Karpas-422 (cell line): ENCODE measurements at places on chromosomes 2 and 18.

DNA sequence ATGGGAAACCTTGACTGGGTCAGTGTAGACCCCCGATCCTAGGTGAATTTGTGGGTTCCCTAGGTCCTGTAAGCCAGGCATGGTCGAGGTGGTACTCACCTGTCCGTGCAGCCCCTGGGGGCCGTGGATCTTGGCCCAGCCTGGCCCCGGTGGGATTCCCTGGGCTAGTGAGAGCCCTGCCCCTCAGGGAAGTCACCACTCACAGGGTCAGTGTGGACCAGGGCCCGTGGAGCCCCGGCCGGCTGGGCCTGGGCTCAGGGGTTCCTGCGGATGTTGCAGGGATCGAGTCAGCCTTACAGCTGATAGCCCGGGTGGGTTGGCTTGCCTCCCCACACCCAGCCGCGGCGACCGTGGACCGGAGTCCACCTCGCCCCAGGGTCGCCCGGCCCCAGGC, 528 bp downstream of the ATG9A start:
- no peak for DNase-seq

- DNase-seq, result no peak
These were observed 158.0 kb upstream of the TWIST2 start for GRCh38 chr2:238689871-238690389.

DNA sequence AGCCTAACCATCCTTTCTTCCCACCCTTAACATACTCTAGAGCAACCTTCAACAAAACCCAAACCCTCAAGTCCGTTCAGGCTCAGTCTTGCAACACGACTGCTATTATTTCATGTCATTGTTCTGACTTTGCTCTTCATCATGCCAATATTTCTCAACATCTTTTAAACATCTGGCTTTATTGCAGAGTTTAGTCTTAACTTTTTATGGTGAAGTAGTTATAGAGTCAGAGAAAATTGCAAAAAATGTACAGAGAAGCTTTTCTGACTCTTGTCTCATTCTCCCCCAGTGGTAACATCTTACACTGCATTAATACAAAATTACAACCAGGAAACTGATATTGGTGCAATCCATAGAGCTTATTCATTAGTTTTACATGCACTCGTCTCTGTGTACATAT, 3.9 kb downstream of the MARCO start:
- no peak for DNase-seq

GRCh38 chr2:191844706-191845105, 2.2 kb downstream of the CAVIN2 start:
- no peak for DNase-seq

- DNase-seq, result no peak
These were observed 248.8 kb upstream of the SLC39A10 start for GRCh38 chr2:195408196-195408595.

DNA sequence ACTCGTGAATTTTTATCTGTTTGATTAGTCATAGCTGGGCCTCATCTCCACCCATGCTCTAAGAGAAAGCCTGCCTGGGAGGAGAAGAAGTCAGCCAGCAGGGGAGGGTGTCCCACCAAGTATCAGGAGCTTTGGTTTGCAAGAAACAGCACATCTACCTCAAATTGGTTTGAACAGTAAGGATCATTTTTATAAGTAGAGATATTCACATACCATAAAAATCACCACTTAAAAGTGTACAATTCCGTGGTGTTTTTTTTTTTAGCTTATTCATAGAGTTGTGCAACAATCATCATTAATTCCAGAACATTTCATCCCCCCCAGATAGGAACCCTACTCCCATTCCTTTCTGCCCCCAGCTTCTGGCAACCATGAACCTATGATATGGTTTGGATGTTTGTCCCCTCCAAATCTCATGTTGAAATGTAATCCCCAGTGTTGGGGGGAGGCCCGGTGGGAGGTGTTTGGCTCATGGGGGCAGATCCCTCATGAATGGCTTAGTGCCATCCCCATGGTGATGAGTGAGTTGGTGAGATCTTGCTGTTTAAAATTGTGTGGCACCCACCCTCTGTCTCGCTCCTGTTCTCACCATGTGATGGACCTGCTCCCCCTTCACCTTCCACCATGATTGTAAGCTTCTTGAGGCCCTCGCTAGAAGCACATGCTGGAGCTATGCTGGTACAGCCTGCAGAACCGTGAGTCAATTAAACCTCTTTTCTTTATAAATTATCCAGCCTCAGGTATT, 36.2 kb upstream of the HS6ST1 start:
- no peak for DNase-seq

DNA sequence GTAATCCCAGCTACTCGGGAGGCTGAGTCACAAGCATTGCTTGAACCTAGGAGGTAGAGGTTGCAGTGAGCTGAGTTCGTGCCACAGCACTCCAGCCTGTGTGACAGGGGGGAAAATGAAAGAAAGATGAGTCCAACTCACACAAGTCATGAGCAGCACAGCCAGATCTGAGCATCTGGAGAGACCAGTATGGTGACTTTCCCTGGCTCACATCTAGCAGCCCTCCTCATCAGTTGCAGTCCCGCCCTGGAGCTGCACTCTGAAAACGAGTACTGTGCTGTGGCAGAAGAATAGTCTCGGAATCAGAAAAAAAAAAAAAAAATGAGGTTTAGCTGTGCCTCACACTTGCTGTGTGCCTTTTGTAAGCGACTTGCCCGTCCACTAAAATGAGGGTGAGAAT, 74.4 kb upstream of the TRIB2 start:
- no peak for DNase-seq

GRCh38 chr2:129400826-129401225, 578.6 kb upstream of the RAB6C start:
- DNase-seq, result no peak

DNA sequence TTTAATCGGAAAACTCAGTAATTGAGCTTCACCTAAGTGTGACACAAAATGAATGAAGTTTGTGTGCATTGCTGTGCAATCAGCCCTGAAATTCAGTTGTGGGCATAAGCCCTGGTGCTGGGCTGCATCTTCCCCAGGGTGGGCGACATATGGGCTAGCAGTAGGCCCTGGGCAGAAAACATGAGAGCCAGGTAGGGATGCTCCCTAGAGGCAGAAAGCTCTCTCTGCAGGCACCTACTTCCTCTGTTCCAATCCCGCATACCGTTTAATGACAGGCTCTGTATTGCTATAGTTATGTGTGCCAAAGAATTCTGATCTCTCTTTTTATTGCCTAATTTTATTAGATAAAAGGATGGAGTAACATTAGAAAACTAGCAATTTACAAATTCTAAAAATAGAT, 456.7 kb downstream of the NRXN1 start:
- no peak for DNase-seq
